ENCODE measurements at places on chromosomes 5 and 9. TPM values are rescaled to one million over a fixed set of nuclear protein-coding genes. Genes with fewer than 3 reads are reported as not detected.

Gene CORO2A
- 0.44 TPM for total RNA-seq

Gene NOXA1
- total RNA-seq = 1.00 TPM

Gene THBS4
- 2.1 TPM for total RNA-seq

Gene SPATA31A1
- total RNA-seq = not detected

Gene SLC9A3
- 1.2 TPM for total RNA-seq

Data from uterine smooth muscle cell (primary cell).